ENCODE measurements at places on chromosomes 12 and 14. TPM values are rescaled to one million over a fixed set of nuclear protein-coding genes. Genes with fewer than 3 reads are reported as not detected.

GRCh38 chr14:58540749-58541632, 96.8 kb upstream of the DACT1 start:
- H3K36me3 ChIP-seq, result no peaks in the 10 kb centered on the region
- no peak overlapping the region for H3K4me3 ChIP-seq
- H3K27me3 ChIP-seq, result no peaks in the 10 kb centered on the region
- peaks cover 2% of the 10 kb centered on the region for H3K4me1 ChIP-seq
- peak; percentile 85 for DNase-seq
- peak overlapping the region; percentile 5 for H3K27ac ChIP-seq

The GARIN6 gene
- total RNA-seq, result not detected

The EML5 gene
- 0.93 TPM for total RNA-seq

DNA sequence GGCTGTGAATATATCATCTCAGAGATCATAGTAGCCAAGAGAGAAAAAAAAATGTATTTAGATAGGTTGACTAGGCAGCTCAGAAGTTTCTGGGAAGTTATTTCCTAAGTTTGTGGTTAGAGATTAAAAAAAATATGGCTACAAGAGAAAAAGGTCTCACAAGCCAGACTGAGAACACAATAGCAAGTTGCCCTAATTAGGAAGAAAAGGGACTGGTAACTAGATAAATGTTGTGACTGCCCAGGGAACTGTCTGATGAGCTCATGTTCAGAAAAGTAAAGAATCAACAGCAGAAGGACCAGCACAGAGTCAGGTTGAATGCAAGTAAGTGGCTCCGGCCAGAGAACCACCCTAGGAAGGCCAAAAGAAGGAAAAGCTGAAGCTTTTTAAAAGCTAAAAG, 256.6 kb downstream of the PRKD1 start:
- H3K4me1 ChIP-seq, result no peaks in the 10 kb centered on the region
- no peak for DNase-seq
- H3K27me3 ChIP-seq, result no peaks in the 10 kb centered on the region
- no peak overlapping the region for H3K27ac ChIP-seq

DNA sequence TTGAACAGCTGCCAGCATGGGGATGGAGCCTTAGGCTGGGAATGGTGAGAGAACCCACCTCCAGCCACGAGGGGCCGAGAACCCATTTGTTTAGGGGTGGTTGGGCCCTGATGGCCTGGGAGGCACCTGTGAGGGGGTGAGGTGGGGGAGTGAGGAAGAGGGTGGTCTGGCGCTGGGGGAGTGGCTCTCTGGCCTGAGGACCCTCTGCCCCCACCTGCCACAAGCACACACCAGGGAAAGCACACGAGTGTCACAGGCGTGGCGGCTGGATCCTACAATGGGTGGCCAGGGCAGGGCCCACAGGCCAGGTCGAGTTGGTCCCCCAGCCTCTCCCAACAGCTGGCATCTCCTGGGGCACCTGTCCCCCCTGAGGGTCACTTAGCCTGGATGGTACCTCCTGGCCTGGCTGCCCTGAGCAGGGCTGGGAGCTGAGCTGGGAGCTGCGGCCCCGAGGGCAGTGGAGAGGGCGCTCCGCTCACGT, 340.5 kb downstream of the TMEM121 start:
- no peaks in the 10 kb centered on the region for H3K27me3 ChIP-seq
- H3K4me3 ChIP-seq, result no peak overlapping the region
- no peak for DNase-seq
- H3K36me3 ChIP-seq, result no peaks in the 10 kb centered on the region
- no peaks in the 10 kb centered on the region for H3K4me1 ChIP-seq

The GPR135 gene
- 2.3 TPM for total RNA-seq

GRCh38 chr12:124040737-124041136, 67.7 kb downstream of the ZNF664 start:
- H3K27ac ChIP-seq, result no peak overlapping the region
- H3K4me1 ChIP-seq, result peaks cover 17% of the 10 kb centered on the region
- no peaks in the 10 kb centered on the region for H3K27me3 ChIP-seq
- H3K36me3 ChIP-seq, result no peaks in the 10 kb centered on the region
- DNase-seq, result no peak
- H3K4me3 ChIP-seq, result no peak overlapping the region
